ENCODE measurements at places on chromosomes 3 and 15.

GRCh38 chr3:122245513-122246174 lies 62.2 kb downstream of the CASR start:
- DNase-seq = peak; percentile 16

DNA sequence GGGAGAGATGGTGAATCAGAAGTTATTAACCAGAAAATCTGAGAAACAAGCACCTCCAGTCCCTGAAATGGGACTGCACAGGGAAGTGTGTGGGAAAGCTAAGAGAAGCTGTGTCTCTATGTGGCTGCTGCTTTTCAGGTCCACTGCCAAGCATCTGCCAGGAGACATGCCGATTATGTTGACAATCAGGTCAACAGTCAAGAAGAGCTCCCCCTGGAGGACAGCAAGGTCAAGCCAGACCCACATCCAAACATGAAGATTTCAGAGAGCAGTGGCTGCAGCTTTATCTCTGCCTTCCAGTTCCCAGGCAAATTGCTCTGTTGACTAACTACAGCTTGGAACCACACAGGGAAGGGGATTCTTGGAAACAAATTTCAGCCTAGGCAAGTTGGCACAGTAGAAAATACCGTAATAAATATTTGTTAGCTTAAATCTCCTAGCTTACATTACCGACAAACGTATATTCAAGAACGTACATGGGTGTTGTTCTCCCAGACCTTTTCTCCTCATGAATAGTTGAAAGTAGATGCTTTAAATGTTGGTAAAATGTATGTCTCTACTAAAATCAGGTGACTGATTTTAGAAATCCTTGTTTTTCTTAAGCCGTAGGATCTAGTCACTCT lies 394.5 kb upstream of the RARB start:
- no peak for DNase-seq

GRCh38 chr3:71560665-71561064 lies 22.9 kb downstream of the FOXP1 start:
- DNase-seq = no peak

DNA sequence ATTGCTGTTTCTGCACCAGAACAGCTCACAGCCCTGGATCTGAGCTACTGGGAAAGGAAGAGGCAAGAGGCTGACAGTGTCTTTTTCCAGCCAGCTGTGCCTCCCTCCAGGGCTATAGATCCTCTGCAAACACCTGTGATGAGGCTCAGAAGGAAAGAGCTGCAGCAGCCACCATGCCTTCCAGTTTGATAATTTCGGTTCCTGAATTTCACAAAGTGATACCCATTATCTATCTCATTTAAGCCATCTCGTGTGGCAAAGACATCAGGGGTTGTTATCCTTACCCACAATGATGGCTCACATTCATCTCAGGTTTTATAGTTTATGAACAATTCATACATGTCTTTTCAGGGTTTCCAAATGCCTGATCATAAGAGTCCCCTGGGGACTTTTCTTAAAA lies 1.8 kb upstream of the LARP6 start:
- no peak for DNase-seq

DNA sequence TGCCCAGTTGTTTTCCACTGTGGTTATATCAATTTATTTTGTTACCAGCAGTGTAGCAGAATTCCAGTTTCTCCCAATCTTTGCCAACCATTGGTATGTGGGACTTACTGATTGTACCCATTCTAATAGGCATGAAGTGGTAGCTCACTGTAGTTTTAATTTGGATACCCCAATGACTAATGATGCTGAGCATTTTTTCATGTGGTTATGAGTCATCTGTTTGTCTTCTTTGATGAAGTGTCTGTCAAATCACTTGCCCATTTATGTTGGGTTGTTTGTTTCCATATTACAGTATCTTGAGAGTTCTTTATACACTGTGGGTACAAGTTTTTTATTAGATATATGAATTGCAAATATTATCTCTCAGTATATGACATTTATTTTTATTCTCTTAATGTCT lies 644.3 kb downstream of the NR2F2 start:
- no peak for DNase-seq

DNA sequence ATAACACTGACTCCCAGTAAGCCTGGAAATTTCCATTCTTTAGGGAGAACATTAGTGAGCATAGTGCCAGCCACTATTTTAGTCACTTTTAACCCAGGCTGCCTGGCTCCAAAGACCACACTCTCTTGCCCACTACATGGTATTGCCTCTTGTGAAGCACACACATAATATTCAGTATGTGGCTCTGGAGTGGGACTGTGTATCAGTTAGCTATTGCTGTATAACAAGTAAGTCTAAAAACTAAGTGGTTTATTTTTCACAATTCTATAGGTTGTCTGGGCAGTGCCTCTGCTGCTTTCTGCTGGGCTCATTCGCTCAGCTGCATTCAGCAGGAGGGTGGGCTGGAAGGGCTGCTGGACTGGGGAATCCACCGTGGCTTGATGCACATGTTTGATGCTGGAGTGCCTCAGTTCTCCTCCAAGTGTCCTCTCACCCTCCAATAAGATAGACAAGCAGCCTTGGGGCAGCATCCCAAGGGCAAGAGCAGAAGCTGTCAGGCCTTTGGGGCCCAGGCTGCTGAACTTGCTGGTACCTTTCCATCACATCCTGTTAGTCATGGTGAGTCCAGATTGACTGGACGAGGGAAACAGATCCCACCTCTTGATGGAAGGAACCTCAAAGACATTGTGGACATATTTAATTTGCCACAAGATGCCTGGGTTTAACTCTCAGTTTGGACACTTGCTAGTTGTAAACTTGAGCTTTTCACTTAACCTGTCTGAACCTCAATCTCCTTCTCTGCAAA lies 66.6 kb upstream of the TLE3 start:
- no peak for DNase-seq

- DNase-seq = no peak
These were observed 121.8 kb downstream of the CTNNB1 start for GRCh38 chr3:41320953-41321641.

GRCh38 chr3:10088256-10088655 lies 19.8 kb downstream of the FANCD2OS start:
- no peak for DNase-seq

DNA sequence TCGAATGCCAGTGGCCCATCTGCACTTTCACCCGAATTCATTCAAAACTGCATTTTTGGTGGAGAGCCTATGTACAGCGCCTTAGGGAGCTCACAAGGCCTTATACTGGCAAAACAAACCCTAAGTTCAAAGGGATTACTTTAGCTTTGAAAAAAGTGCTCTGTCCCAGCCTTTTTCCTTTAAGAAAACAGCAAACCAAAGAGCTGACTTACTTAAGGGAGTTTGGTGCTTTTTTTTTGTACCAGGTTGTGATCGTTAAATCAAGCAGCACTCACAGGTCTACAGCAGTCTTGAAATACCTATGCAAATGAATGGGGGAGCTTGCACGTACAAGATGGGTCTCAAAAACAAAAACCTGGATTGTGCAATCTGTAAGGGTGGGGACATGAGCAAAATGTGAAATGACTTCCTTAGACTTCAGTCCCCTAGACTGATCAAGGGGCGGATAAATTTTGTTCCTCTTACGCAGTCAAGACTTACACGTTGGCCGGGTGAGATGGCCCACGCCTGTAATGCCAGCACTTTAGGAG lies 11.6 kb upstream of the PIK3CB start:
- DNase-seq = peak; percentile 4

DNA sequence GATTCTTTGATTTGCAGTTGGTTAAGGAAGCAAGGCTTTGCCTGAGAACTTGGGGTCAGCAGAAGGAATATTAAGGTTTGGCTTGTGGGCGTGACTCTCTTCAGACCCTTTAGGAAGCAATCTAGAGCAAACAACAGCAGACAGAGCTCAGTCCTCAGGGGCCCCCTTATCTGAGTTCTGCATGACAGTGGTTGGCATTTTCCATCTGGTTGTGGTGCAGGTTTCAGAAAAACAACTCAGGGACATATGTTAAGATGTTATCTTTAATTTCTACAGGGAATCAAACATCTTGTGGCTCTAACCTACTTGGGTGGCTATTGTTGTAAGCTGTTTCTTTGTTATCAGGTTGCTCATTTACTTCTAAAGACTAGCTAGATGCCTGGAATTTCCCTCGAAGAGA lies 141.4 kb downstream of the VPS8 start:
- no peak for DNase-seq

DNA sequence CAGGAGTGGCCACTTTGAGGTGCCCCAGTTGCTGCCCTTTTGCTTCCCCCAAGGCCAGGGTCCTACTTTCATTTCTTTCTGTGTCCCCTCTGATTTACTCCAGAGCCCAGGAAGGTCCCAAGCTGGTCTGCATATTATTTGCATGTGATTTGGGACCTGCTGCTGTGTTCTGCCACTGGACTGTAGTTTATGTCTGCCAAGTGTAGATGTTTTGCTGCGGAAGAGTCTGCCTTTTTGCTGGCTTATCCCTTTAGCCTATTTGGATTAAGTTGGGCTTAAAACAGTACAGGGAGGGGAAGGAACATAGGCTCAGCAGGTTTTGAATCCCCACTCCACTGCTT lies 21.4 kb downstream of the NOX5 start:
- DNase-seq = no peak

GRCh38 chr3:68234076-68234780 lies 579.8 kb upstream of the SUCLG2 start:
- no peak for DNase-seq

- DNase-seq = no peak
These were observed 254.1 kb downstream of the SLC9A9 start for GRCh38 chr3:143594206-143594605.

- DNase-seq = peak; percentile 43
These were observed 20.0 kb downstream of the RIOX2 start for GRCh38 chr3:97952280-97952679.

DNA sequence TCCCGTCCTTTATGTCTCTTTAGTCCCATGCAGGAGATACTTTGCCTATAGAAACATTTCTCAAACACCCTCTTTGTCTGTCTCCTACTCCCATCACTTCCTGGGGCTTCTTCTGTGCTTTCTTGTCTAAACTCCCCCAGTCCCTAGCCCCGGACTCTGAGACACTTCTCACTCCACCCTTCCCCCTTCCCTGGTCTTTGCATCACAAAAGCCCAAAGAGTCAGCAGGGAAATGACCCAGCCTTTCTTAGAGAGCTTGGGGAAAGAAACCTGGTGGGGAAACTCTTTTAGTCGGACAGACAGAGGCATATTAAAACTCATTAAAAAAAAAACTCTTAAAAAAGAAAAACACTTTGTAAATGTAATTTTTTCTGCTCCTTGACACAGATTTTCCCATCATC lies 211.2 kb downstream of the TJP1 start:
- no peak for DNase-seq

GRCh38 chr3:87082796-87083440 lies 92.0 kb upstream of the VGLL3 start:
- DNase-seq = no peak

DNA sequence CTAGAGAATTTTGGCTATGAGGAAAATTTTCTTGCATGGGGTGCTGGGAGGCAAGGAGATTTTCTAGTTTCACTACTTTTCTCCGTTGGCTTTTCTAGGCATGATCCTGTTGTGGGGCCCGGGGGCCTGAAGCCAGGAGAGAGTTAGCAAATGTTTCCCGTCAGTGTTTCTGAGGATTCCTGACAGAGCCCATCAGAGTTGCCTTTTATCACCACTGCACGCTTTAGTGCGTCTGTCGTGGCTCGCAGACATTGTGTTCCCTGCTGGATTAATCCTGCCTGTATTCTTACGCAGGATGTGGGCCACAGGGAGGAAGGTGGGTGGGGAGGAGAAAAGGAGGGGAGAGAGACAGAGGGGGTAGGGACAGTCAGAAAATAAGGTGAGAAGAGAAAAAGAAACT lies 18.1 kb upstream of the BOC start:
- no peak for DNase-seq

GRCh38 chr3:39779511-39780230 lies 29.7 kb upstream of the MYRIP start:
- no peak for DNase-seq

GRCh38 chr3:71078723-71079525 lies 504.6 kb downstream of the FOXP1 start:
- no peak for DNase-seq

- DNase-seq = no peak
These were observed 57.7 kb downstream of the FEM1B start for GRCh38 chr15:68335251-68335650.

DNA sequence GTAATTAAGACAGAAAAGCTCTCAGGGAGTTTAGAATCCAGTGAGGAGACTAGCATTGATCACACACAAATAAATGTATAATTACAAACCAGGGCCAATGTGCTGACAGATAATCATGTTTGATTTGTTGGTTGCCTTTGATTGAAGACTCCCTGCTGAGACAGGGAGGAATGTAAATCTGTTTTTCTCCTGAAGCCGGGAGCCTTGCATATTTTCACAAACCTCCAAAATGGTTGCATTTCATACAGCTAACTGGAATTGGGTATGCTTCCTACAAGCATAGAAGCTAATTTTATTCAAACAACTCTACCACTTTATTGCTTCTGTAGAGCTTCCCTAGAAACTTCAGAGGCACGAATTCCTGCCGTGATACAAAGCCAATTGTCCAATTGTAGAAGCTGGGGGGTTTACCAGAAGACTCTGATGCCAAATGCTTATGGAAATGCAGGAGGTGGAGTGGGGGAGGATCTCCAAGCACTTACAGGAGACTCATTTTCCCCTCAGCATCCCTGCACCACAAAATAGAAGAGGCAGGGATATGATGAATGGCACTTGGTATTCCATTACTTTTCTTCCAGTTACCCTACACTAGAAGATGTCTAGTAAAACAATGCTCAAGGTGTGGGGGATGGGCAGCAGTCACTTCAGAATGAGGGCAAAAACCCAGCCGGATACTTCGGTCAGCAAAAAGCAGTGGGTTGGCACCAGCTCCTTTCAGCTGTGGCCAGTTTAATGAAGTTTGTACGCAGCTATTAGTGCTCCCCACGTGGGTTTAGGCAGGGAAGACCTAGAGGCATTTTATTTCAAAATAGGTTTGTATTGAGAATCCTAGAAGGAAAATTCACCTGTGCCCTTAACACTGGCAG lies 11.4 kb upstream of the MEX3B start:
- DNase-seq = no peak

DNA sequence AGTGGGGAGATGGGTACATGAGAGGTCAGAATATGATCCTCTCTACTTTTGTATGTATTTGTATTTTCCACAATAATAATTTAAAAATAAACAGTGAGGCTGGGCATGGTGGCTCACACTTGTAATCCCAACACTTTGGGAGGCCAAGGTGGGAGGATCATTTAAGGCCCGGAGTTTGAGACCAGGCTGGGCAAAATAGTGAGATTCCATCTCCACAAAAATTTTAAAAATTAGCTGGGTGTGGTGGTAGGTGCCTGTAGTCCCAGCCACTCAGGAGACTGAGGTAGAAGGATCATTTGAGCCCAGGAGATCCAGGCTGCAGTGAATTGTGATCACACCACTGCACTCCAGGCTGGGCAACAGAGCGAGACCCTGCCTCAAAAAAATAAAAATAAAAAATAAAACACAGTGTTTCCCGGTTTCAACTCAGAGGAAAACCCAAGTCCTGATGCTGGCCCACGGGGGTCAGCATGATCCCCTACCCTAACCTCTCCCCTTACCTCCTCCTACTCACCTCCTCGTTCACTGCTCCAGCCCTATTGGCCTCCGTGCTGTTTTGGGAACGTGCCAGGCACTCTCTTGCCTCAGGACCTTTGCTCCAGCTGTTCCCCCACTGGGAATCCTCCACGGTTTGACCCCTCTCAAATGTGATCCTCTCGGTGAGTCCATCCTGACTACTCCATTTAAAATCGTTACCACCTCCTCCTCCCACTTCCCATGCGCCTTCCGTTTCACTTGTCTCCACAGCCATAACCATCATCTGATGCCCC lies 2.9 kb upstream of the KLHL40 start:
- DNase-seq = no peak

GRCh38 chr3:64878362-64878761 lies 190.6 kb upstream of the ADAMTS9 start:
- DNase-seq = no peak

- no peak for DNase-seq
These were observed 33.9 kb downstream of the RNU5B-1 start for GRCh38 chr15:65338366-65338765.

GRCh38 chr3:170903123-170903522 lies 5.3 kb downstream of the EIF5A2 start:
- no peak for DNase-seq

Data from CD4-positive, alpha-beta T cell treated with Interleukin-1 beta for 1 hour (primary cell).